ENCODE measurements at places on chromosomes 16 and 17.

- peak; percentile 3 for DNase-seq
Measured at GRCh38 chr16:80526418-80527061, 14.3 kb upstream of the DYNLRB2 start.

- no peak for DNase-seq
Measured at GRCh38 chr16:8600144-8600775, 9.9 kb upstream of the TMEM114 start.

GRCh38 chr17:76820039-76820438, 48.2 kb upstream of the MGAT5B start:
- no peak for DNase-seq

GRCh38 chr16:4011940-4012629, 104.2 kb downstream of the ADCY9 start:
- DNase-seq, result no peak

DNA sequence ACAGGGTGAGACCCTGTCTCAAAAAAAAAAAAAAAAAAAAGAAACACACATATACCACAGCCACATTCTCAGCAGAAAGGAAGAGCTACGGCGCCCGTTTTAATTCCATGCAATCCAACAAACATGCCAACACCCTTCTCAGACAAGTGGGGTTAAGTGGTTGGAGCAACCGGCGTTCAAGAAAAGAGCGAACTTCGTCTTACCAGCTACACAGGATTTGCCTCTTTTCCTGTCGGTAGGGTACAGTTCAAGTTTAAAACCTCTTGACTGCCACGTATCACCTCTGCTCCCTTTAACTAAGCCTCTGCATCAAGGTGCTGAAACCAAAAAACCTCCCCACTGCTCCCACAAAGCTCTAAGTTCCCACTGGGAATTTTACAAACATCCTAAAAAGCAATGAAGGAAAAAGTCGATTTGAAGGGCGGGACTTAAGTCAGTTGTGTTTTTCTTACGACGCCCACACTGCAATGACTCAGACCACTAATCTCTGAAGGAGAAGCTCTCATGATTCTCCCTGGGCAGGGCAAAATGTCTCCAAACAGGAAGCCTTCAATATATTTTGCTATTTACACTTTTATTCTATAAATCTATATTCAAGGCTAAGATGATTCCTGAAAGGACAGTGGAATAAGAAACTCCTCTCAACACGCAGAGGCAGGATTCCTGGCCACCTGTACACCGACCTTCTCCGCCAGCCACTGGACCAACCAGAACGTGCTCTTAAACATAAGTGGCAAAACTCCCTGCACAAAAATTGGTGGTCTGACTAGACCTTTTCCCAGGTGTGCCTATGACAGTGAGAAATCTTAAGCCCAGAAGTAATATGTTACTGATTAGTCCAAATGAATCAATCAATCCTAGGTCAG, 18.8 kb downstream of the SRP68 start:
- no peak for DNase-seq

DNA sequence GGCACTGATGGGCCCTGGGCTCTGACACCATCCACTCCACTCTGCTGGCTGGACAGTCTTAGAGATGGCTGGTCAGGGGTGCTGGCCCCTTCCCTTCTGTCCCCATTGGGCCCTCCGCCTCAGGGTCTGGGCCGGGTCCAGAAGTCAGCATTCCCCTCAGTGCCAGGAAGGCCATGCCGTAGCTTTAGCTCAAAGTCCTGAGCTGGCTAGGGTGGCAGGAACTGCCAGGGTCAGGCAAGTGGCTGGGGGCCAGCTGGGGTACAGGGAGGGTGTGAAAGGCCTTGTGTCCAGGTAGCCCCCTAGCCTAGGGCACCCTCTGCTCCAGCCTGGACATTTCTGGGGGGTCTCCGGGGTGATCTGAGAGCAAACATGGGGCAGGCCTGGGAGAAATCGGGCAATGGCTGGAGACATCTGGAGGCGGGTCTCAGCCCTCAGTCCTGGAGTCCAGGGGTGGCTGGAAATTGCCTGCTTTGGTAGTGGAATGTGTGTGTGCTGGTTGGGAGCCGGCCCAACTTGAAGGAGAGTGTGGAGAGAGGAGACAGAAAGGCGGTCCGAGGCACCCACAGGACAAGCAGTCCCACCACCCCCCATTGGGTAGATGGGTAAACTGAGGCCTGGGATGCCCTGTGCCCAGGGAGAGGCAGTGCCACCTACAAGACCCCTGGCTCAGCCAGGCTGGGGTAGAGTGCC, 32.5 kb downstream of the TPSG1 start:
- DNase-seq, result no peak

DNA sequence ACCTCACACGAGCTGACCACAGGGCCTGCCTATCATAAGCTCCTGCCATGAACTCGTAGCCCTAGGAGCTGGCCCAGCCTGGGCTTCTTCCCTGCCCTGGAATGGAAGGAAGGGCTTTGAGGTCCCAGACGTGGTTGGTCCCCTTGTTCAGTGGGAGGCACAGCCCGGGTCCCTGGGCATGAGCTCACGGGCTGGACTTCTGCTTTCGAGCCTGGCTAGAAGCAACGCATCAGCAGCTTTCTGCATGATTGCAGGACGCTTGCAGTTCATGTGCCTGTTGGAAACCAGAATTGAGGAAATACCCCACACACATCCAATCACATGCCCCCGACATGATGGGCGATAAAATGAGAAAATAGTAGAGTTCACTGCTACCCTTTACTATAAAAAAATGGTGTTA, 293.3 kb downstream of the MAF start:
- no peak for DNase-seq

- no peak for DNase-seq
Measured at GRCh38 chr16:86614699-86615098, 36.4 kb downstream of the FOXL1 start.

DNA sequence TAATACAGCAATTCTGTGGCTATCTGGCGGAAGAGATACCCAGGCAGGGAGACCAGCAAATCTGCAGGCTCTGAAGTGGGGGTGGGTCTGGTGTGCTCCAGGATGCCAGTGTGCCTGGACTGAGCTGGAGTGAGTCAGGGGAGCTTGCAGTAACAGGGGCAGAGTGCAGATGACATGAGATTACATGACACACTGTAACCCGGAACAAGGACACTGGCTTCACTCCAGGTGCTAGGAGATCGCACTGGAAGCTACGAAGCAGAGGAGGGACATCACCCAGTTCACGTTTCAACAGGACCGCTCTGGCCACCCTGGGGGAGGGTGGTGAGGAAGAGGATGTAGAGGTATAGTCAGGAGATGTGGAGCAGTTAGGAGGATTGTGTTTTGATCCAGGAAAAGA, 475.6 kb downstream of the CDH13 start:
- no peak for DNase-seq

- peak; percentile 21 for DNase-seq
Measured at GRCh38 chr16:24729951-24730815, 732 bp downstream of the TNRC6A start.

DNA sequence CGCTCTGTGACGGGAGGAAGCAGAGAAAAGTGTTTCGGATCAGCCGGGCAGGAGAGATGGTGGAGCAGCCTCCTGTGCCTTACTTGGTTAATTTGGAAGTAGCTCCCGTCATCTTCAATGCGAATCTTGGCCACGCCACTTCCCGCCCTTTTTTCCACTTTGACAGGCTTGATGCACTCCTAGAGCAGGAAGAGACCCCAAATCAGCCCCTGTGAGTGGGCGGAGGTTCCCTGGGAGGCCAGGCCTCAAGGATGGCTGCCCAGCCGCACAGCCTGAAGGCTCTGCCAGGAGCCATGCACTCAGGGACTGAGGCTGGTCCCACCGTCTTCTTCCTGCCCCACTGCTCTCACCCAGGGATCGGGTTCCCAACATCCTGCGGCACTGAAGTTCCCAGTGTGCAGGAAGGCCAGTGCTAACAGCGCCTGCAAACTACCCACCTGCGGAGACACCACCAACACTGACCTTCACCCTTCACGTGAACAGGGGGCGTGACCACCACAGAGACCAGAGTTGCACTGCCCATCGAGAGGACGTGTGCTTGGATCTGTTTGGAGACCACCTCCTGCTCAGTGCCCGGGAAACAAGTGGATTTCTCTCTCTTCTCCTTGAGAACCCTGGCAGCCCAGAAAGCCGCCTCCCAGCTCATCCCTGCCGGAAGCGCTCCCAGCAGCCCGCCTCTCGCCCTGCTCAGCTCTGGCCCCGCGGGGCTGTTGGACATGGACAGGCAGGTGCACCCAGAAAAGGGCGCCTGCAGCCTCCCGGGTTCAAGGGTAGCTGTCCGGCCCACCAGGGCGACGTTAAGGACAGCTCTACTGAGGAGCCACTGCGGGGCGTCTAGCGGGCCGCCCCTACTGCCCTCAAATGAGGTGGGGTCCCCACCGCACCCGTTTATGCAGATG, 988 bp downstream of the CIAO3 start:
- no peak for DNase-seq

DNA sequence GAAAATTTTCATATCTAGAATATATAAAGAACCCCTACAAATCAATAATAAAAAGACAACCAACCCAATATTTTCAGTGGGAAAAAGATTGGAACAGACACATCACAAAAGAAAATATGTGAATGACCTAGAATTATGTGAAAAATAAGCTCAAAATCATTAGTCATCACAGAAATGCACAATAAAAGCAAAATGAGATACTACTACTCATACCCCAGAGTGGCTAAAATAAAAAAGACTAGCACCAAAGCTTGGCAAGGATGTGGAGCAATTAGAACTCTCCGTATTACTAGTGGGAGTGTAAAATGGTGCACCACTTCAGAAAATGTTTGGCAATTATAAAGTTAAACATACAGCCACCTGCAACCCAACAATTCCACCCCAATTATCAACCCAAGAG, 48.0 kb upstream of the CDH5 start:
- no peak for DNase-seq

DNA sequence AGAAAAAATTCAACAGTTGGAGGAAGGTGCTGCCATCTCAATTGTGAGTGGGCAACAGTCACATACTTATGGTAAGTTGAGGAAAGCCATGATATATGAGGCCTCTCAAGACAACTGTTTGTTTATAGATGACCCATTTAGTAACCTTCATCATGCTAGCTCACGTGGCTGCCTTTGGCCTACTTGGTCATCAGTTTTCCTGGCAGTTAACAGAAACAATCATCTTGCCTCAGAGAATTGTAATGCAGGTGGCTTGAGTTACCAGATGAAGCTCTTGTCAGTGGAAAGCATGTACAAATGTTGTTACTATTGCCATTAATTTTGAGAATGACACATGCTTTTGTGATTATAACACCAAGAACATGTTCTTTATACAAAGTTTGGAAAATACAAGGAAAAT, 14.7 kb downstream of the TPPP3 start:
- no peak for DNase-seq

DNA sequence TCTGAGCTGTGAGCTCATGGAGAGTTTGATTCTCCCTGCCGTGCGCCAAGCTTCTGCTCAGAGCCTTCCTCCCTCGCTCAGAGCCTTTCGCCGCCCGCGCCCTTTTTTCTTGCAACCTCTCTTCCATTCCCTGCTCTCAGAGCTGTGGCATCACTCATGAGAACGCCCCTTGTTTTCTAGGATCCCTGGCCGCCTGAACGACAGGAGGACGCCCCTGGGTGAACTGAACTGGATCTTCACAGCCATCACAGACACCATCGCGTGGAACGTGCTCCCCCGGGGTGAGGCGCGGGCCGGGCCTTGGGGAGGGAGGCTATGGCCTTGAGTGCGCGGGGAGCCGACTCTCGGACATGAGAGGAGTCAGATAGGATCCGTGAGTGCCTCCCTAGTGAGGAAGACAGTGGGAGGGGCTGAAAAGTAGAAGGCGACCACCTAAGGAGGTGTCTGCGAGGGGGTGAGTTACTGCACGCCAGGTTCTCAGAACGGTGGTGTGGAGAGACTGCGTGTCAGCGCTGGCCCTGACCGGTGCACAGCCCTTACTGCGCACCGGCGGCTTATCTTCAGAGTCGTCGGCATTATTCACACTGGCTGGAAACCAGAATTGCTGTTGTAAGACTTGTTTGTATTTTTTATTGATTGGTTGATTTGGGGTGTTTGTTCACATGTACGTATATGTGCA, 169.5 kb upstream of the CHMP6 start:
- no peak for DNase-seq

GRCh38 chr16:31298340-31298739, 38.6 kb downstream of the ITGAM start:
- no peak for DNase-seq

DNA sequence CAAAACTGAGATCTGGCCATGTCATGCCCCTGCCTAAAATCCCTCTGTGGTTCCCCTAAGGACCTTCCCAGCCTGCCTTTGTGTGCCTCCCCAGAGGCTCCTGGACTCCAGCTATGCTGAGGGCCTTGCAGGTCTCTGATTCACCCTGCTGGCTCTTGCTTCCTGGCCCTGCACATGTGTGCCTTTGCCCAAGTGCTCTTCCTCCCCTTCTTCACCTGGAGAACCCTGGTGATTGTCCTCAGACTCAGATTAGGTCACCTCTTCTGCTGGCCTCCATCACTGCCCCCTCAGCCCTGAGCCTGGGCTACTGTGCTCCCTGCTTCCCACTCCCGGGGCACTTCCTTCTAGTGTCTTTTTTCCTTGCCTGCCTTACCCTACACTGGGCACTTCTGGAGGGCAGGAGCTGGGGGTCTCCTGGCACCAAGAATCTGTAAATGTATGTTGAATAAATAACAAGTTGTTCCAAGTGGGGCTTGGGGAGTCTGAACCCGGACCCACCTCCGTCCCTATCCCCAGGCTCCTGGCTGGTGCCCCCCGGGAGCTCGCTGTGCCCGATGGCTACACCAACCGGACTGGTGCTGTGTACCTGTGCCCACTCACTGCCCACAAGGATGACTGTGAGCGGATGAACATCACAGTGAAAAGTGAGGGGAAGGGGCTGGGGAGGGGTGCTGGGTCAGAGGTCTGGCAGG, 7.8 kb downstream of the ITGA3 start:
- DNase-seq, result no peak
